ENCODE measurements at places on chromosomes 1 and 21.

DNA sequence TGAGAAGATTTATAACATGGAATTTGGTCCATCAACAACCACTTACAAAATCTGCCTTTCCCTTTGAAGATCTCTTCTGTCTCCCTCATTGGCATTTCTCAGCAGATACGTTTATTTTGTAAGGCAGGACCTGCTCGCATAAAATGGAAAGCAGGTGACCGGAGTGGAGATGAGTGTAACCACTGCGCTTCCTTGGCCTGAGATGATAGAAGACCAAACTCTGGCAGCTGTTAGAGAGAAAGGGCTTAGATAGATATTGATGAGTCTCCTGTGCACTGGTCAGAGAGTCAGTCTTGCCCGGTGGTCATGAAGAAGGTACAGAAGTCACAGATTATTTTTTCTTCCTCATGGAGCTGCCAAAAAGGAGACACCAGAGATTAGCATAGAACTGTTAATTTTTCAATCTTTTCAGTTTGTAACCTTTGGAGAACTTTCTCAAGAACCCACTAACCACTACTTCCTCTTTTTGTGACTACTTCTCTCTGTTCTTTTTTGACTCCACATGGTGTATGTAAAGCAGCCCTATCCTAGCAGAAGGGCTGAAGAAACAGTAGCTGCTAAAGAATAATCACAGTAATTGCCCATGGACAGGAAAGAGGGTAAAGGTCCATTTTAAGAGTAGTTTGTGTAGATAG is 47.6 kb downstream of the FCRL3 start:
- DNase-seq = no peak

DNA sequence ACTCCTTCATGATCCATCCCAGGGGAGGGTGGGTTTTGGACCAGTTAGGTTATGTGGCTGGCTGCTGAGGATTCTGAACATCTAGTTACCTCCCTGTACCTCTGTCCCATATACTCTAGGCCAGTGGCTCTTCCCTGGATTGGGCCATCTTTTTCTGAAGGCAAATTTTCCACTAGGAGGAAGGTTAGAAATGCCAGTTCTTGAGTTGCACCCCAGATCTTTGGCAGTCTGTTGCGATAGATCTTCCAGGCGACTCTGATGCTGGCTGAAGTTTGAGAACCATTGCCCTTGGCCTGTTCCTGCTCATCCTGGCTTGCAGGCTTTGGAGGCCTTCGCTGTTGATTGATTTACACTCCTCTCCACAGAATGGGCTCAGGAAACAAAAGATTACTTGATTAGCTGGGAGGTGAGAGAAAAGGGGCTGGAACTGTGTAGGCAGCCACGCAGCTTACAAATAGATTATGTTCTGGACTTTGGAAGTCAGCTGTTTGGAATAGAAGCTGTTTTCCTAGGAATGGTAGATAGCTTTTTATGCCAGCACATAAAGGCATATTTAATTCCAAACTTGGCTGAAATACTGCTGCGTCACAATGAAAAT is 110.1 kb downstream of the MRPS6 start:
- no peak for DNase-seq

DNA sequence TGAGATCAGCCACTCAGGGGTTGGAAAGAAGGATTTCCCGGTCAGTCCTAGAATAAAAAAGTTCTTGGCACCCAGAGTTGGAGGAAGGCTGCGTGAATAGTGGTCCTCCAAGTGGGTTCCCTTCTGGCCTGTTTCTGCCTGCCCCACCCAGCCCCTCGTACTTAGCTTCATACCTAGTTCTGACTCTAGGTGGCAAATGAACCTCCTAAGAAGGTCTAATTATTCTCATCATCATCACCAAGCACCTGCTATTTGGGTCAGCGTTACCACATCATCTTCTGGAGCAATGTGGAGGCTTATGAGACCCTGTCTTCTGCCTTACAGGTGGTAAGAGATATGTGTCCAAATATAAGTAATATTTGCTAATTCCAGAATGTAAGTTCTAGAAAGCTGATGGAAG is 35.9 kb upstream of the NFASC start:
- no peak for DNase-seq

DNA sequence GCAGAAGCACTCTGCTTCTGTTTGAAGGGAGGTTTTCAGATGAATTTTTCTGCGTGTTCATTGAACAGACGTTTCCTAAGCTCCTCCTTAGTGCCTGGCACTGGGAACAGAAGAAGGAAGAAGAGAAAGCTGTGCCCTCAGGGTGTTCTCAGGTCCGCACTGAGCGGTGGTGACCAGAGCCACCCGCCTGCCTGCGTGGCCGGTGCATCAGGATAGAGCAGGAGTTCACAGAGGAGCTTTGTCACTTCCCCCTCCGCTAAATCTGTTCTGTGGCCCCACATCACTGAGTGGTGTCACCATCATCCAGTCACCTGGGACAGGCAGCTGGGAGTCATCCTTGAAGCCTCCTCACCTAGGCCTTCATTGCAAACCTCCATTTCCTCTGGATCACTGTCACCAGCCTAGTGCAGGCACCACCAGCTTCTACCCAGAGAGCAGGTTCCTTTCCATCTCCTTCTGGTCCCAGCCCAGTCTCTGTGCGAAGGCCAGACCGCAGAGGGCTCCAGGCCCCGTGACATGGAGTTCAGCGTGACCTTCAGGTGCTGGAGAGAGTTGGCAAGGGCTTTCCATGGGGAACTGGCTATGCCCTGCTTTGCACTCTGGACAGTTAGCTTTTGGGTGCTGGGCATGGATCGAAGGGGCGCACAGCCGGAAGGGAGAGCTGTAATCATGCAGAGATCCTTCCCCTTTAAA is 21.7 kb downstream of the PARK7 start:
- DNase-seq = no peak

DNA sequence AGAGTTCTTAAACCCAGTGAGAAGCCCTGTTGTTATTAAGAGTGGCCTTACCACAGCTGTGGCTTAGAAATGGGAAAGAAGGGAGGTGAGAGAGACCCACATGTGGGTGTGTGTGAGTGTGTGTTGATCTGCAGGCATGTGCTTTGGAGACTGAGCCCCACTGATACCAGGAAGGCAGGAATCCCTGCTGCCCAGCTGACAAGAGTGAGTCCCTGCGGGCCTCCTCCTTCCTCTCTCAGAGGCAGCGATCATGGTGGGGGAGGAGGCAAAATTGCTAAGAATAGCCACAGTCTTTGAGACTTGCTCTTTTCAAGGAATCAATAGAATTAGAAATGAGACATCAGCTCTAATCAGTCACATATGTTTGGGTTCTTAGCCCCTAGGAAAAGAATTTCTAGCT is 87.0 kb upstream of the WARS2 start:
- no peak for DNase-seq

GRCh38 chr1:207831517-207832327 is 79.2 kb downstream of the CD34 start:
- no peak for DNase-seq

DNA sequence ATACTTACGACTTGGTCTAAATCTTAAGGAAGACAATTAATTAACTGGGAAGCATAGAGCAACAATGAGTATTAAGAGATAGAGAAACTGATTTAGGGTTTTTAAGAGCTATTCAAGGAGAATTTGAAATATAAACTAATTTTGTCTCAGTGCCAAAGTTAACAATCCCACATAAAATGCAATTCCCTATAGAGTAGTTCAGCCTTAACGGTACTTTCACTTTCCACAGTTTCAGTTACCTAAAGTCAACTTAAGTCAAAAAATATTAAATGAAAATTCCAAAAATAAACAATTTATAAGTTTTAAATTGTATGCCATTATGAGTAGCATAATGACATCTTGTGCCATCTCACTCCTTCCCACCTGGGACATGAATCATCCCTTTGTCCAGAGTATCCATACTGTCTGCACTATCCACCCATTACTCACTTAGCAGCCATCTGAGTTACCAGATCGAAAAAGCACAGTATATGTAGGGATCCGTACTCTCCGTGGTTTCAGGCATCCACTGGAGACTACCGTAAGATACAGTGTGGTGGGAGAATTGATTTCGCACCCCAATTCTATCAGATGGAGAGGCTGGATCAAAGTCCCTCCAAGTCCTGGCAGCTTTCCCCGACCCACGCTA is 4.8 kb upstream of the SARS1 start:
- no peak for DNase-seq

DNA sequence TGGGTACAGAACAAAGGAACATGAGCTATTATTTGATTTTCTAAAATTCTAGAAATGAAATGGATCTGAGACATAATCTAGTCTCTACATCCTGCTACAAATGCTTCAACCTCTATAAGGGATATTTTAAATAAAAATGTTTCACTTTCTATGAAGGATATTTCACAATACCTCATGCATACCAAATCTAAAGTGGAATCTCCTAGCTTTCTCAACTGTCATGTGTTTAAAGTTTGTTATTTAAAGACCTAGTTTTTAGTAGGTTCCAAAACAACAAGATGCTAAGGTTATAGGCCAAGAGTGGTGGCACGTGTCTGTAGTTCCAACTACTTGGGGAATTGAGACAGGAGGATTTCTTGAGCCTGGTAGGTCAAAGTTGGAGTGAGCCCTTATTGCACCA is 47.6 kb downstream of the KDM5B start:
- no peak for DNase-seq

DNA sequence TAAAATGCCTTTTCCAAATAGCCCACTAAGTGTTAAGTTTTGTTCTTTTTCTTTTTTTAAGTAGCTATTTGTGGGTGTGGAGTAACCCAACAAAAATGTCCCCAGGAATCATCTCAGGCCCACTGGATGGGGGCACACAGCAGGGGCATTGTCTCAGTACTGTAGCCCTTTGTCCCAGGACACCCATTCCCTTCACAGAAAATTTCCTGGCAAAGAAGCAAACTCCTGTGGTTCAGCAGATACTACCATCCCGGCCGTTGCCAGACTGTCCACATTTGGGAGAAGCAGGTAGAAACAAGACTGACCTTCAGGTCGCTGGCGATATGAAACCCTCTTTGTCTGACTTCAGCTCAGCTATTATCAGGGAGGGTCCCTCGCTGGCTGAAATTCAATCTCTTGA is 23.7 kb upstream of the SRRM1 start:
- DNase-seq = no peak

DNA sequence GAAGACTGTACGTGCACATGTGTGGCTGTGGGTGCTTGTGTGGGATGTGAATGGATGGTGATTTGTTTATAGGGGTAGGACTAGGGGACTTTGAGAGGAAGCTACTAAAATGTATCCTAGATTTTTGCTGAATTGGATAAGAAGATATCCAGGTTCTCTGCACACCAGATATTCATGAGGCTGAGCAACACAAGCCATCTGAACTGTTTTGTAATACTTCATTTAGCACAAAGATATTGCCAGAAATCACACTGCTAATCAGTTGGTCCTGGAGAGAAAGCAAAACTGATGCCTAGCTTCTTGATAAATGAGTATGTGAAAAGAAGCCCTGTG is 135.3 kb downstream of the NOS1AP start:
- DNase-seq = no peak
